ENCODE measurements at places on chromosomes 7 and 10.

GRCh38 chr10:17676919-17677318, 33.0 kb downstream of the STAM start:
- DNase-seq, result no peak

- DNase-seq, result no peak
Observed at GRCh38 chr7:37248396-37248861, 200.2 kb downstream of the ELMO1 start.

- DNase-seq, result no peak
Observed at GRCh38 chr10:59587083-59587755, 122.4 kb downstream of the SLC16A9 start.

- DNase-seq, result no peak
Observed at GRCh38 chr10:103835096-103836050, 20.0 kb downstream of the SH3PXD2A start.

DNA sequence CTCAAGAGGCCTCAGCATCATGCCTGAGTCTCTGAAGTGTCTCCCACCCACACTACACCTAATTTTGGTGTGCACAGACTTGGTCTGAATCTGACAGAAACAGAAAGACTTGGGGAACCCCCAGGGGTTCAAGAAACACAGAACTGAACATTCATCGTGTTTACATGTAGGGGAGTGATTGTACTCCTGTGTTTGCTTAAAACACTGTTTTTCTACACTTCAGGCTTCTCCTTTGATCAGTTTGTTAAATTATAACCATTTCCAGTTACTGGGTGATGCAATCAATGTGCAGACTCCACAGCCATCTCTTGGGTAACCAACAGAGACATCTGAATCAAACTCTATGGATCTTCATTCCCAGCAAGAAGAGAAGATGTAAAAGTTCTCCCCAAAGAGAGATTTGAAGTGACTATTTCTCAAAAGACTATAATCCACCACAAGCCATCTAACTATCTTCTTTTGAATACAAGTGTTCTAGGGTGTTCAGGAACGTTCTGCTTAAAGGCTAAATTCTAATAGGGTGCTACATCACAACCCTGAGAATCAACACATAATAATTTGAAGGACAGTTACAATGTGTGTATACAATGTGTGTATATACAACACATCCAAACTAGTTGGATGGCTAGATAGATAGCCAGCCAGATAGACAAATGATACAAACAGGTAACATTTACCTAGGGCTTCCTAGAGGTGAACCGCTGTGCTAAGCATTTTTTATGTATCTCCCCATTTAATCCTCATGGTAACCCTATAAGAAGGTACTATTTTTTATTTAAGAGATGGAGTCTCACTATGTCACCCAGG, 34.2 kb downstream of the DNAJC12 start:
- DNase-seq, result no peak

DNA sequence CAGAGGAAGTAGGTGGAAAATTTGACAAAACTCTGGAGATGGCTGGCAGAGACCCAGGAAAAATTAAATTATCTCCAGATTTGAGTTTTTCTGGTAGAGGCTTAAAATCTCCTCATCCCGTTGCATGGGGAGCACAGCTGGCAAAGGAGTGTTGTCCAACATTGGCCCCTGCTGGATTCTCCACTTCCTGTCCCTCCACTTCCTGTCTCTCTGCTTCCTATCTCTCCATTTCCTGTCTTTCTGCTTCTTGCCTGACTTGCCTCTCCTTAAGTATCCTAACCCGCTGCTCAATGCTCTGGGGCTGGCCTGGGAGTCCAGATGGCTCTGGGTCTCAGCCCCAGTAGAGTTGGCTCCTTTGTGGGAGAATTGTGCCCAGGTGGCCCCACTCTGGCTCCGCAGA, 65.8 kb upstream of the EMX2 start:
- no peak for DNase-seq

GRCh38 chr10:30803892-30804322, 174.4 kb upstream of the LYZL2 start:
- DNase-seq, result no peak

DNA sequence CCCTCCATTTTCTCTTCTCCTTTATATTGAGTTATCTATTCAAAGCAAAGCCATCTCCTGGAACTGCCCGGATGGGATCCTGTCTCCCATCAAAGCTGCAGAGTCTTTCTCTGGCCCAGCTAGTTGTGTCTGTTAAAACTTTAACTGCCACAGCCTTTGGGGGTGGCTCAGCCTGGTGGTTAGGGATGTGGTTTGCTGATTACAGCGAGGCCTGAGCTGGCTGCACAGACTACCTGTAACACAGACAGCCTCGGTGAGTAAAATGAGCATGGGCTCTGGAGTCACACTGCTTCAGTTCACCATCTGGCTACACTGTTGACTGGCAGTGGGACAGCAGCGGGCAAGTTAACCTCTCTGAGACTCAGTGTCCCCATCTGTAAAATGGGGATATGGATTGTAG, 18.4 kb upstream of the HABP2 start:
- no peak for DNase-seq

DNA sequence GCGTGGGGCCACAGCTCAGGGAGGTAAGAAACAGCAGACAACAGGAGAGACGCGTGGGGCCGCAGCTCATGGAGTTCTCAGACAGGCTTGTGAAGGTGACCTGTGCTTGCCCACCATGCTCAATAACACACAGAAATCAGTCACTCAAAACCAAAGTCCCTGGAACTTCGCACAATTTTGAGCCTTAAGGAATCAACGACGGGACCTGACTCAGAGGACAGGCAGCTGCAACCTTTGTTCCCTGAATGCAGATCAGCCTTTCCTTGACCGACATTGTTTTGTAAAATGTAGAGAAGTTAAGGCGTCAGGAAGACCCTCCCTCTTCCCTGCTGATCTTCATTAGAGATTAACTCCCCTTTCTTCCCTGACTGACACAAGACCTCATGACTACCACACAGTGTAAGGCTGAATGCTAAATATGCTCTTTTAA, 8.5 kb upstream of the KNDC1 start:
- no peak for DNase-seq
